ENCODE measurements at places on chromosomes 5 and 9.

DNA sequence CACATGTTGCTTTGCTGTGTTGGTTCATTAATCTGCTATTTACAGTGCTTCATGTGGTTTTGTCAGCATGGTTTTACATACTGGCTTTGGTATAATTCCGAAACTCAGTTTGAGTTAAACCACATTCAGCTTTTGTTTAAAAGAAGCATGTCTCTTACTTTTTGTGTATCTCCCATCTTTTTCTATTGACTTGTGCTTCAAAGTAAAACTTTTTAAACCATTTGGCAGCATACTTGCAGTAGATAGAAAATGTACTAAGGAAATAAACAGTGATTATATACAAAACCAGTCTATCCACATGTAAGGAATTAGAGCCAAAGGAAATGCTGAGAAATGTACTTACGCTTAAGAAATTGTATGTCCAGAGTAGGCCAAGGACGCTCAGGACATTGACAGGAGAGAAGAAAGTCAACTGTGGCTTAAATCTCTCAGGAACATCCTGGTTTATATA is 286.9 kb downstream of the ARHGEF28 start:
- DNase-seq, result no peak

GRCh38 chr9:121206516-121207370 is 5.1 kb upstream of the RAB14 start:
- no peak for DNase-seq

GRCh38 chr5:132830436-132831094 is at the start of gene SHROOM1:
TSS of gene SHROOM1 (minus strand) at chr5:132830647. CDS start at chr5:132826140, 4,507 bp downstream.
- DNase-seq, result no peak

DNA sequence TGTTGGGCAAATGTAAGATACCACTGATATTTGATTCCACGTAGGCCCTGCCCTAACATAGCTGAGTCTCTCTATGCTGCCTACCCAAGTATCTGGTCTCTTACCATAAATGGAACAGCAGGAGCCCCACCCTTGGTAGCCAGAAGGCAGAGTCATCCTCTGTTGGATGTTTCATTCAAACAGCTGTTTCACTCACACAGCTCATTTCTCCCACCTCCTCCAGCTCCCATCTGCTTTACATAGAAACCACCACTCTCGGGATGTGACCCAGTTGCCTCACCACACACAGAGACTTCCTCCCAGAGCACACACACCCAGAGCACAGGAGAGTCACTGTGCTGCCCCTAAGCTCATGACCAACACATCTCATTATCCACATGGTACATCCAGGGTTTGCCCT is 165.3 kb downstream of the TMEM167A start:
- no peak for DNase-seq

DNA sequence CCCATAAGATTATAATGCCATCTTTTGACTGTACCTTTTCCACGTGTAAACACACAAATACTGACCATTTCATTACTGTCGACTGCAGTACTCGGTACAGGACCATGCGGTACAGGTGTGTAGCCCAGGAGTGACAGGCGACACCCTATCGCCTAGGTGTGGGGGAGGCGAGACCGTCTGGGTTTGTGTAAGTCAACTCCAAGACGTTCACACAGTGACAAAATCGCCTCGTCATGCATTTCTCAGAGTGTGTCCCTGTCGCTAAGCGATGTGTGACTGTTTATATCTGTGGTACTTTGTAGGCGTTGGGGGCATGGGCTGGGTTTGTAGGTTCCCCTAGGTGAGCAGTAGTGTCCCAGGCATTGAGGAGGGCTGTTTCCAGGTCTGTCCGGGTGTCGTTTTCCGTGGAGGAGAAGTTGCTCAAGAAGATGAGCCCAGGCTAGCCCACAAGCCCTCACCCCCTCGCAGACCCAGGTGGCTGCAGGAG is 20.3 kb downstream of the NEK6 start:
- no peak for DNase-seq

GRCh38 chr5:42715785-42716184 is 40.8 kb upstream of the CCDC152 start:
- no peak for DNase-seq

DNA sequence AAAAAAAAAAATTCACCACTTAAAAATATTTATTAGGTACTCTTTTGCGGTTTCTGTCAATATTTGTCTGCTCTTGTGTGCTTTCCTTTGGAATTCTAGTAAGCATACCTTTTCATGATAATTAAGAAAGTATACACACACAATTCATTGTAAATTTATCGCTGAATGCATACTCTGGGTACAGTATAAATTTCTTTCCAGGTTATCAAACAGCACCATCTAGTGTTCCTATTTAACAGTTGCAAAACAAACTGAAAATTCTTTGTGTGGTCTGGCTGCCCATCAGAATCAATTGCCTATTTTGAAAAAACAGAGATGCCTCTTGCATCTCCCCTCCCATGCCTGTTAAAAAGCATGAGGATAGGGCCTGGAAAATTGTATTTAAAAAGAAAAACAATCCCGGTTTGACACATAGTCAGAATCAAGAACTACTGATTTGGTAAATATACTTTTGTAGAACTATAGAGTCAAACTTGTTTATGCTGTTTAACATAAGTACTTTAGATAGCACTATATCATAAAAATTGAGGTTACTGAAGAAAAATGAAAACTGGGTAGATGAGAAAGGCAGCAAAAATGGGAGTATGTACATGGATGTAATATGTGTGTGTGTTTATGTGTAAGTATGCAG is 16.2 kb downstream of the PGGT1B start:
- no peak for DNase-seq

- no peak for DNase-seq
These were observed 984.4 kb upstream of the DMAC1 start for GRCh38 chr9:8783941-8784340.

- no peak for DNase-seq
These were observed 5.5 kb downstream of the CXXC5 start for GRCh38 chr5:139653616-139654015.

DNA sequence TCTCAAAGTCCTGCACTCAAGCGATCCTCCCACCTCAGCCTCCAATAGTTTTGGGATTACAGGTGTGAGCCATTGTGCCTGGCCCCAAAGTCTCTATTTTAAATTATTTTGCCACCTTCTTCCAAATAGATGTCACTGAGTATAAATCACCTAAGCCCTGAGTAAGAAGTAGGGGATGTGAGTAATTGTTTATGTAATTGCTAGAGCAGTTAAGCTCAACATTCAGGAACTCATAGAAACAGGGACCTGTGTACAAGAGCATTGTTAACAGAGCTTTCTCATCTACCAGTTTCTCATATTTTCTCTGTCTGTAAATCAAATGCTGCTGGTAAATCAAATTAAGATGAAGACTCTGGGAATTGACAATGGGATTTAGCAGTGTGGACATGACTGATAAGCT is 26.3 kb downstream of the CDK7 start:
- no peak for DNase-seq

DNA sequence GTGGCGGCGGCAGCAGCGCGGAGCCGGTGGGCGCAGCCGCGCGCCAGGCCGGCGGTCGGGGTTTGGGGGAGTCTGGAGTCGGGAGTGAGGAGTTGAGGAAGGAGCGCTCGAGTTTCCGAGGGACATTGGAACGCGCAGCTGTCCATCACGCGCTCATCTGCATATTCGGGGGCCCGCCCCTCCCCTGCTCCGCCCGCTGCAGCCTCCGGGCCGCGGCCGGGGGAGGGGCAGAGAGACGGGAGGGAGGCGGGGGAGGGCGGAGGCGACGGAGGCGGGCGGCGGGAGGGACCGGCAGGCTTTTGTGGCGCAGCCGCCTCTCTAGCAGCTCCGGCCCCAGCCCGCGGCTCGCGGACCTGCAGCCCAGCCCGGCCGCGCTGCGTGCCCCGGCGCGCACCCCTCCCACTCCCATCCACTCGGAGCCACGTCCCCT is at the start of gene IRX2:
Gene IRX2, minus strand, starts transcription at position 86 of the 430 bp plus-strand sequence. CDS start 264 bp downstream, outside the sequence.
- DNase-seq, result no peak

- DNase-seq, result no peak
These were observed 326 bp downstream of the RIGI start for GRCh38 chr9:32525709-32526030.

DNA sequence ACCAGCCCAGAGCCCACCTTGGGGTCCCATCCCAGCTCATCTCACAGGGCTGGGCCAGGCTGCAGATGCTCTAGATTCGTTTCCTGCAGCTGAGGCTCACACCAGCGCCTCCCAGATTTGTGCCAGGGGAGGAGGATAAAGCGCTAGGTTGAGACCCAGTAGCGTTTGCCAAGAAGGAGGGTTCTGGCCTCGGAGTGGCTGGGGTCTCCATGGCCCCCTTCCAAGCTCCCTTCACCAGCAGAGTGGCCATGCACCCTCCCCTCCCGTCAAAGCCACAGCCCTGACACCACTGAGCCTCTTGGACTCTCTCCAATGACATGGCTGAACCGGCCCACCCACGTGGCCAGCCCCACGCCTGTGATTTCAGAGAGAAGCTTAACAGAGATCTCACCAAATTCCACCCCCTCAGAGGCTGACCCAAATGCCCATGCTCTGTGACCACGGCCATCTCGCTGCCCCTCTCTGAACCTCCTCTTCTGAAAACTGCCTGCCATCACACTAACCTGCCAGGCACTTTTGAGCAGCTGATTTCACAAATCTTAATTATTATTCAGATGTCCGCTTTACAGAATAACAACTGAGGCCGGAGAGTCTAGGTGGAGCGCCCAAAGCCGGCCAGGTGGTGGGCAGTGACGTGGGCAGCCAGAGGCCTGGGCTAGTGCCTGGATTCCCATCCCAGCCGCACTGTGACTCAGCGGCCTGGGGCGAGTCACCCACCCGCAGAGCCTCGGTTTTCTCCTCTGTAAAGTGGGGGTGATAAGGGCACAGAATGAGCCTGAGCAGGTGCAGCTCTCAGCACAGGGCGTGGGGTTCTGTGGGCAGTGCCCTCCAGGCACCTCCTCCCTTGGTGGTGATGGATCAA is 155.7 kb downstream of the C9orf50 start:
- DNase-seq, result no peak

DNA sequence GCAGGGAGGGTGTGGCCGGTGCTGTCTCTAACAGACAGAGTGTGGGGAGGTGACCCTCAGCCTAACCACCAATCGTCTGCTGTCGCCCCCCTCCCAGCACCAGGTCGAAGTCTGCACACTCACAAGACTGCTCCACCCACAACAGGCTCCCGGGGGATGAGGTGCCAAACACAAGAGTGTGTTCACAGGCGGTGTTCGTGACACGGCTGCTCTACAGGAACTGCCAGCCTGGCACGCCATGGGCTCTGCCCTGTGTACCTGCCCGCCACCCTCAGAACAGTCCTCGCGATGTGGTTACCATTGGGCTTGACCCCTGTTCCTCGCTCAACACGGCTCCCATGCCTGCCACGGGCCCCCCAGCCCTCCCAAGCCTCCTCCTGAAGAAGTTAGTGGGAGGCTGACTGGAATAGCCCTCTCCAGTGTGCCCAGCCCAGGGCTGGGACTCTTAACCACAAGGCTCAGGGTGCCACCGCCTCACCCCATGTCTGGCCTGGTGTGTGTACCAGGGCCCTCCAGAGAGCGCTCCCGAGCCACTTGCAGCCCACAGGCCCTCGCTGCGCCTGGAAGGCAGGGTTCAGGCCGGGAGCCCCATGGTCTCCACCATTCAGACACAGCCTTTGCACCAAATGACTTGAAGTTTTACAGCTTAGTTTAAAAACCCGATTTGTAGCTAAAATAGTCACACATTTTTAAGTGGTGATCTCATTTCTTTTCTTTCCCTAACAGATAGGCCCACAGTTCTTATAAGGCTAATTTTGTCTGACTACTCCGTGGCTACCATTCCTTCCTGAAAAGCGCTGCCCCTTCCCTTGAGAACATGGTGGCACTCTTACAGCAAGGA is 102.5 kb downstream of the CAMSAP1 start:
- DNase-seq, result no peak

- DNase-seq, result no peak
These were observed 53.5 kb downstream of the SLC27A6 start for GRCh38 chr5:129018837-129019236.

- no peak for DNase-seq
These were observed 246.4 kb downstream of the SMARCA2 start for GRCh38 chr9:2261421-2262103.

GRCh38 chr9:114718801-114719221 is 36.8 kb upstream of the TEX48 start:
- peak; percentile 27 for DNase-seq

DNA sequence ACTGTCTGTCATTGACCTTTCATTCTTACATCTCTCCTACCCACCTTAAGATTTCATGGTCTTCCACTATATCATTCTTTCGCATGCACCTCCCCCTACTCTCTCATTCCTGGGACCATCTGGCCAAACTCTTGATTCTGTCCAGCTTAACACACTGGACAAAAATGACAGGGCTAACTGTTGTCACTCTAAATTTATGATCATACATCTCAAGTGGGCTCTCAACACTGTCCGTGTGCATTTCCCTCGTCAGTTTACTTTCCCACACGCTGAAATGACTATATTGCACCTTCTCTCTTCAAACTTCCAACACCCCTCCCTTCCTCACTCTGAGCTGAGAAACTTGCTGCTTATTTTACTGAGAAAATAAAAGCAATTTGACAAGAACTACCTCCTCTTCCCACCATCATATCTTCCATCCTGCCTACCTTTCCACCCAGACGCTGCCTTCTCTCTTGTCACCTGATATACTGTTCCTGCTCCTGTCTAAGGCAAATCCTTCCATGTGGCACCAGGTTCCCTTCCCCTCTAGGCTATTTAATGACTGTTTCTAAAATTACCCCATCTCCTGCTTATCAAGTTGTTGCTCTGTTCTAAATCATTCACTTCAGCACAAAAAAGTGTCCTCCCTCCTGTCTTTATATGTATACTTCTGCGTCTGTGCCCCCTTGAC is 8.1 kb upstream of the KLF9 start:
- no peak for DNase-seq

- no peak for DNase-seq
These were observed 125.8 kb upstream of the ZNF366 start for GRCh38 chr5:72633041-72633445.

GRCh38 chr5:61991866-61992265 is 314.1 kb upstream of the KIF2A start:
- no peak for DNase-seq

DNA sequence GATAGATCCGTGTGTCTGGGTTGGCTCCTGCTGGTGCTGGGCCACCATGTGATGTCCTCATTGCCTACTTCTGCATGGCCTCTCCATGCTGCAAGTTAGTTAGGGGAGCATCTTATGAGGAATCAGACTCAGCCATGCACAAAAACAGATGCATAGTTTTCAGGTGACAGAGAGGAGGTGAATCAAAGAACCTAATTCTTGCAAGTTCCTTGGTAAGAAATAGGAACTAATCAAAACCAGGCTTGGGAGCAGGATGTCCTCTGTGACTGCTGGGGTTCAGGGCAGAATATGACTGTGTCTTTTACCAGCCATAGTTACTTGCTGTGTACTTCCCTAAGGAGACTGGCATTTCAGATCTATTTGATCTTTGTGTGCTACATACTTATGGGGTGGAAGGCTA is 61.6 kb downstream of the C9orf152 start:
- no peak for DNase-seq

GRCh38 chr5:40879163-40879942 is 29.9 kb upstream of the C7 start:
- no peak for DNase-seq

GRCh38 chr5:60886158-60886557 is 42.1 kb upstream of the ELOVL7 start:
- DNase-seq, result no peak

GRCh38 chr9:135283671-135284070 is 195.9 kb upstream of the PPP1R26 start:
- DNase-seq, result no peak

All from T follicular helper cell (primary cell).